ENCODE measurements at places on chromosomes 16 and 17.

DNA sequence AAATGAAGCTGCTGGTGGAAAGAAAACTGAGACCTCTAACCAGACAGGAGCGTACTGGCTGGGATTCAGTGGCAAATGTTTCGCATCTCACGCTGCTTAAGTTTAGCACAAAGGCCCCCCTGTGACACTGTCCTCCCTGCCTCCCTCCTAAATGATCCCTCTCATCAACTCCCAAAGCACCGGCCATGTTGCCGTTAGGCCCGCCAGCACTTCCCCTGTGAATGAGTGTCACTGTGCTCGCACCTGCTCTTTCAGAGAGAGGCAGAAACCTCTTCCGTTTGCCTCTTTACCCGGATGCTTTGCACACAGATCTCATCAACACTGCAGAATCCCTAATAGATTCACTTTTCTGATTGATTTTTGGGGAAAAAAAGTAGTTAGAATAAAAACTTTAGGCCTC lies 26.5 kb downstream of the MBTPS1 start:
- no peak for DNase-seq

GRCh38 chr17:74018115-74018514 lies 185.4 kb upstream of the RPL38 start:
- DNase-seq: no peak

GRCh38 chr16:78906135-78906534 lies 694.4 kb downstream of the MAF start:
- no peak for DNase-seq

DNA sequence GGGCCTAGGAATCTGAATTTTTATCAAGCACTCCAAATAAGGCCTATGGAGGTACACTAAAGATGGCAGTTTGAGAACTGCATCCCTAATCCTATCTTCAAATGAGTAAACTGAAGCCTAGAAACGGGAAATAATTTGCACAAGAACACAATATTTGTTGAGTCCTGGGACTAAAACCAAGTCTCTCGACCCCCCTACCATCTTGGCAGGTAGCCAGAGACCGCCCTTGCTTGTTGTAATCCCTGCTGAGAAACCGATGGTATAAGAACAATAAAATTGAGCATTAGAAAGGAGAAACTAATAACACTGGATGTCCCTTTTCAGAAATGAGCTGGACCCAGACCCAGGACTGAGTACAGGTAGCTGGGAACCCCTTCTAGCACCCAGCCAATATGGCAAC lies 24.4 kb downstream of the ADAMTS18 start:
- DNase-seq: no peak

- no peak for DNase-seq
Observed at GRCh38 chr17:66268247-66268927, 34.0 kb upstream of the PRKCA start.

DNA sequence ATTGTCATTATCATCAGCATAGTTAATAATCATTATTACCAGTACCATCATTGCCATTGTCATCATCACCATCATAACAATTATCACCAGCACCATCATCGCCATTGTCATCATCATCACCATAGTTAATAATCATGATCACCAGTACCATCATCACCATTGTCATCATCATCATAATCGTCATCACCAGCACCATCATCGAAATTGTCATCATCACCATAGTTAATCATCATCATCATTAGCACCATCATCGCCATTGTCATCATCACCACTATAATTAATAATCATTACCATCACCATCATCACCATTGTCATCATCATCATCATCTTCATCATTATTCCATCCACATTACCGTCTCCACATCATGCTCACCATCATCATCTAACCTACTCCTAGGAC lies 13.5 kb downstream of the PDILT start:
- no peak for DNase-seq

DNA sequence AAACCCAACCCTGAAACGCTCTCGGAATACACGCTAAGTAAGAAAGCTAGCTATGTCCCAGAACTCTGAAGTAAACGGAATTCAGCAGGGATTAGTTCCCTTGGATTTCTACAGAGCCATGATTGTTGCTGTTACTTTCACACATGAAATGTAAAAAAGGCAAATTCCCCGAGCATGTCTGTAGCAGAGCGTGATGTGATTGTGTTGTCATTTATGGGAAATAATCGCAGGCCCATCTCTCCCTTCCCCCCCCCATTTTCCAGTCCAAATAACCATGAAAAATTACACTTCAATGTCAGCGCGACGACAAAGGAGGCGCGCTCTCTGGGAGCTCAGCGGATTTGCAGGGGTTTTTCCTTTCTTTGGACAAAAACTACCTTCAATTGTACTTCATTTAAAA lies 209.0 kb downstream of the ZFHX3 start:
- no peak for DNase-seq

DNA sequence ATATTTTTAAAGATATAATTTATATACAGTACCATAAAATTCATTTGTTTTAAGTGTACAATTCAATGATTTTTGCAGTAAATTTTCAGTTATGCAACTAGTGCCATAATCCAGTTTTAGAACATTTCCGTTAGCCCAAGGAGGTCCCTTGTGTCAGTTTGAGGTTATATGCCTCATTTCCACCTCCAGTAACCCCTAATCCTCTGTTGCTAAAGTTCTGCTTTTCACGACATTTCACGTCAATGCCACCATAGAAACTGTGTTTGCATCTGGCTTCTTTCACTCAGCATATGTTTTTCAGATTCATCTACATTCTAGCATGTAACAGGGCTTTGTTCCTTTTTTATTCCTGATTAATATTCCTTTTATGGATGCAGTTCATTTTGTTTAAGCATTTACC lies 42.4 kb upstream of the NUDT7 start:
- DNase-seq: no peak

- no peak for DNase-seq
Observed at GRCh38 chr16:85301231-85301630, 189.0 kb upstream of the CIBAR2 start.

DNA sequence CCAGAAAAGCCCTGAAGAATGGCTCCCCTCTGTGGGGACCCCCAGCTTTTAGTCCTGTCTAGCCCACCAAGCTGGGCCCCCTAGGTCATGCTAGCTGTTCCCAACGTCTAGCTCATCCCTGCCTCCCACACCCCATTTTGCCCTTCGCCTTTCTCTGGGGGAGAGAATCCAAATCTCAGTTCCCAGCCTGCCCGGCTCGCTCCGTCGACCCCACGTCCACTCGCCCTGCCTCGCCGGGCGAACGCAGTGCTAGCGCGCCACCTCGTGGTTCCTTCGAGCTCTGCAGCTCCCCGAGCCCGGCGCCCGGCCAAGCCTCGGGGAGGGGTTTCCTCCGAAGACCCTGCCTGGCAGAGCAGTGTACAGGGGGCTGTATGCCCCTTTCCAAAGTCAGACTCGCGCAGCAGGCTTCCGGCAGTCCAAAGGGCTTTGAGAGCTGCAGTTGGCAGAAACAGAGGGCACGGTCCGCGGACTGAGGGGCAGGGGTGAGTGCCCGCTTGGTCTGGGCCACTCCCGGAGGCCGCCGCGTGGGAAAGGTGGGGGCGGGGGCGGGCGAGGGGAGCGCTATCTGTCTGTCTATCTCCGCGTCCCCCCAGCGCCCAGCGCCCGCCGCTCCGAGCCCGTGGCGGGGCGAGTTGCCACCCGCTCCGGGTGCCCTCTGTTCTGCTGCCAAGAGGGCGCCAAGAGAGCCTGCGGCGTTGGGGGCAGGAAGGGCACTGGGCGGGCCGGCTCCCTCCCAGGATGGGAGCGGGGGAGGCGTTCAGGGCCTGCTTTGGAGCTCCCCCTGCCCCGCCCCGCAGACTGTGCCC lies 1.7 kb upstream of the DLX3 start:
- peak; percentile 83 for DNase-seq

DNA sequence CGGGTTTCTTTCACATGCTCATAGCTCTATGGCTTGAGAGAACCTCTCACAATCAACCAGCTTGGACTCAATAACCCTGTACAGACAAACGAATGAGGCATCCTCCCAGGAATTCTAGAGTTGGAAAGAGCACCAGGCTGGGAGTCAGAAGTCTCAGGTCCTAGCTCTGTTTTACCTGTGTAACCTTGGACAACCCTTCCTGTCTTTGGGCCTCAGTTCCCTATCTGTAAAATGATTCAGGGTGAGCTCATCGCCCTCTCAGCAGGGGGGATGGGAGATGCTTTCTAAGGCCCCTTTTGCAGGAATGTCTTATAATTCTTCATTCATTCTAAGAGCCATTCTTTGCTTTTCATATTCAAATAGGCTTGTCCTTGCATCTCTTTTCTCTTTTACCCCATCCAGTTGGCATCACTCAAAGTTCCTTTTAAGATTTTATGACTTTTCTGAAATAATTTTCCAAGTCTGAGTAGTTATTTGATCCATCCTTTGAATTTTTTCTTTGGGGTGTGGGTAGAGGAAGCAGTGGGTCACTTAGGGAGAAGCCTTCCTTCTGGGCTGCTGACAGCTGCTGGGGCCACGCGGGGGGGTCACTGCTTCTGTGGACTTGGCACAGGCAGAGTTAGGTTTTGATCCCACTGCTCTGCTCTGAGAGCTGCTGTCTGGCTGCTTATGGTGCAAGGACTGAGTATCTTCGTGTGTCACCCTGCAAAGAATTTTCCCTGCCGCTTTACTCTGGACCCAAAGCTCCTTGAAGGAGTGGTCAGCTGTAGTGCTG lies 102.7 kb downstream of the UTP18 start:
- DNase-seq: no peak

GRCh38 chr16:26169473-26169872 lies 477.7 kb downstream of the HS3ST4 start:
- peak; percentile 54 for DNase-seq

DNA sequence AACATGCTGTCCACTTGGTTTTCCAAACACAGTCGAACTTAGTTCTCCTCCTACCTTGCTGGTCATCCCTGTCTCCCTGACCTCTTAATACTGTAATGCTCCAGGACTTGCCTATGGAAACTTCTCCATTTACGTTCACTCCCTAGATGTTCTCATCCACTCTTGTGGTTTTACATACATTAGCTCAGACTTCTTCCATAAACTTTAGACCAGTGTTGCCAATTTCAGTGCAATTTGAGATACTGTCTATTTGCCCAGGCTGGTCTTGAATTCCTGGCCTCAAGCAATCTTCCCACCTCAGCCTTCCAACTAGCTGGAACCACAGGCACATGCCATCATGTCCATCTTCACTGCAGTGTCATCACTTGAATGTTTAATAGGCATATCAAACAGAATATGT lies 1.5 kb downstream of the MATCAP1 start:
- DNase-seq: no peak
